NB4 (cell line): ENCODE measurements at places on chromosomes 5 and 9.

GRCh38 chr9:76366275-76366674 is 28.0 kb downstream of the RFK start:
- DNase-seq: no peak

DNA sequence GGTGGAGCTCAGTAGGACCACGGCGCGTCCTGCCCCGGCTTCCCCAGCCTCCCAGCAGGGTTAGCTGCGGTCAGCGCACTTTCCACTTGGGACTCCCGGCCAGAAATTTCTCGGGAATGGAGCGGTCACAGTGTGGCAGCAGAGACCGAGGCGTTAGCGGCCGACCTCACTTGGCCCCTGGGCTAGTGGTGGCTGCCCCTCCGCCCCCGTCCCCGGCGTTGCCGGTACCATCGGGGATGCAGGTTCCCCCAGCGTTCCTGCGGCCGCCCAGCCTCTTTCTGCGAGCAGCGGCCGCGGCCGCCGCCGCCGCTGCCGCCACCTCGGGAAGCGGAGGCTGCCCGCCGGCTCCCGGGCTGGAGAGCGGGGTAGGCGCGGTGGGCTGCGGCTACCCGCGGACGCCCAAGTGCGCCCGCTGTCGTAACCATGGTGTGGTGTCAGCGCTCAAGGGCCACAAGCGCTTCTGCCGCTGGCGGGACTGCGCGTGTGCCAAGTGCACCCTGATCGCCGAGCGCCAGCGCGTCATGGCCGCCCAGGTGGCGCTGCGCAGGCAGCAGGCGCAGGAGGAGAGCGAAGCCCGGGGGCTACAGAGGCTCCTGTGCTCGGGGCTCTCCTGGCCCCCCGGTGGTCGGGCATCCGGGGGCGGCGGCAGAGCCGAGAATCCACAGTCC is 460 bp downstream of the DMRTA1 start:
- DNase-seq: no peak

- no peak for DNase-seq
Observed at GRCh38 chr9:124140941-124141568, 116.7 kb upstream of the NEK6 start.

DNA sequence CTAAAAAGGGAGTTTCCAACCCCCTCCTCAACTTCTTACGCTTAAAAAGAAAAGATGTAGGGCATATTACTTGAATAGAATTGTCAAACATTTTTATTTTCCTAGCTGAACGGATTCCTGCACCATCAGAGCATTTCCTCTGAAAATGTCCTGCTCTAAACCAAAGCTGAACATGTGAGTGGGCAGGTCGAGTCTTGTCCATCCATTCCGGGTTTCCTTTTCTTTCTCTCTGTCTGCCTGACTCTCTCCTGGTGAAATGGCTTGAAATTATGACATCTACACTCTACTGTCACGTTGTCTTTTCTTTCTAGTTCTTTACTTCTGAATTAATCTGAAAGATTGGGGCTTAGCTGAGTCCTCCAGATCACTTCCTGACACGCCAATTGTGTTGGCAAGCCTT is 39.2 kb upstream of the PTPN3 start:
- no peak for DNase-seq

DNA sequence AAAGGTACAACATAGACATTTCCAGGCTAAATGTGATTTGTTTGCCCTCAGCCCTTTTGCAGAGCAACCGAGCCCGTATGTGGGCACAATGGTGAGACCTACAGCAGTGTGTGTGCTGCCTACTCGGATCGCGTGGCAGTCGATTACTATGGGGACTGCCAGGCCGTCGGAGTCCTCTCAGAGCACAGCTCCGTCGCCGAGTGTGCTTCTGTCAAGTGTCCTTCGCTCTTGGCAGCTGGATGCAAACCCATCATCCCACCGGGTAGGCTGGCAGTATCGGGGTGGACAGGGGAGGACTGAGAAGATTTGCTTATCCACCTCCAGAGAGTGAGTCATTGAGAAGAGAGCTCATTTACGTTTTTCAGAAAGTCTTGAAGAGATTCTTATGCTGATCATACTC is 17.8 kb upstream of the GLIPR2 start:
- DNase-seq: no peak

GRCh38 chr5:153429761-153430380 is 60.6 kb upstream of the GRIA1 start:
- DNase-seq: no peak

DNA sequence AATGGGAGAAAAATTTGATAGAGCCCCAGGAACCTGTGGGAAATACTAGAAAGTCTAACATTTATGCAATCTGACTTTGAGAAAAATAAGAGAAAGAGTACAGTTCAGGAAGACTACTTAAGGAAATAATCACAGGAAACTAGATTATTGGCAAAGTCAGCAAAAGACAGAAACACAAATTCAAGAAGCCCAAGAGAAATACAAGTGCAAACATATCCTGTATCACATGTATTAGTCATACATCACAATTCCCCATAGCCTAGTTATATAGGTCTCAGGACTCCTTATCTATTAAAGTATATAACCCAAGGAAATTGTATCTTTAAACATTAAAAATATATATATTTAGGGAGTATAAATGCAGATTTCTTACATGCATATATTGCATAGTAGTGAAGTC is 100.8 kb downstream of the HOMER1 start:
- no peak for DNase-seq

GRCh38 chr5:178984145-178985072 is 10.7 kb downstream of the GRM6 start:
- no peak for DNase-seq

DNA sequence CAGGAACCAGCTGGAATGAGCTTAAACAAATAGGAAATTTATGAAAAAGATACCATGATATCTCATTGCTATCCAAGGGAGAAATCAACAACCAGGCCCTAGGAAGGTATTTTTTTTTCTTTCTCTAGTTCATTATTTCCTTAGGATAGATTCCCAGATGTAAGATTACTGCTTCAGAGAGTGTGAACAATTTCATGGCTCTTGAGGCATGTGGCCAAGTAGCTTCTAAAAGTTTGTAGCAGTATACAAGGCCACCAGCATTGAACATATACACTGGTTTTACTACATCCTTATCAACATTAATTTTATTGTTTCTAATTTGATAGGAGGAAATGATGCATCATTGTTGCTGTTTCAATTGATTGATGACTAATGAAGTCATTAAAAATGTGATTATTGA is 201.2 kb downstream of the SREK1 start:
- DNase-seq: no peak

DNA sequence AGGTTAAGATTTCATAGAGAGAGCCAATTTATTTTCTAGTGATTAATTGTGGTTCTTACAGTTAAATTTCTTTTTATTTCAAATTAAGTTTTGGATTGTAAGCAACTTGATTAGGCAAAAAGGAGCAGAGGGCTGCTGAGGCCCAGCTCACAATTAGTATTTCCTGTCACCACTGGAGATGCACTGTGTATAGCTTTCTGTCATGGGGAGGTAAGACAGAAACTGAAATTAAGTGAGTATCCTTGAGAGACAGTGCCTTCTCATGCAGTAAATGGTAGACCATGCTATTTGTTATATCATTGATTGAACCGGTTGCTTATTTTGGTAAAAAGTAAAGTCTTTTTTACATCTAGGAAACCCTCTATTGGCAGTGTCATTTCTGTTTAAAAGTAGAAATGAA is 190.7 kb downstream of the CCDC171 start:
- no peak for DNase-seq
